ENCODE measurements at places on chromosomes 11 and 22.

DNA sequence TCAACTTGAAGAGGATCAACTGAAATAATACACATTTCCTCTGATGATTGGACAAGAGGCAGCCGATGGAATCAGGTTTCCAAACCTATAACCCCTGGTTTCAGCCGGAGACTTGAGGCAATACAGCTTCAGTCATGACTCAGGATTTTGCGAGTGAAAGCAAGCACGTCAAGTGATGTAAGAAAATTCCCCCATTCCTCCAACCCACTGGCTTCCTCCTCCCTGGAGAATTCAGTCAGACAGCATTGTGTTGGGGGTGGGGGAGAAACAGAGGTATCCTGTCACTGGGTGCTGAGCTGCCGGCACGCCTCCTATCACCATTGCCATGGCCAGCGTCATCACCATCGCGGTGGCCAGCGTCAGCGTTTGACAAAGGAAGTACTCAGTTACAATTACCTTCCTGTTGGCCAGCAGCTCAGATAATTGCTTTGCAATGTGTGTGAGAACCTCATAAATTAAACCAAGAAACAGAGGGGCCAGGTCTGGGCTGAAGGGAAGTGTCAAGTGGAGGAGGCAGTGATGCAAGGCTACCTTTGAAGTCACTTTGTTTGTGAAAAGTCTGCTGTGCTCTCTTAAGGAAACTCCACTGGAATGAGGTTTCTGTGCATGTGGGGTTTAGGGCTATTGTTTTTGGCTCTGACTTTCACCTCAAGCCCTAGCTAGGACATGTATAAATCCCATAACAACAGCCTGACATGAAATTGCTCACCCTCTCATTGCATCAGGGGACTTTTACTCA, 50.2 kb downstream of the LIF start:
- DNase-seq = no peak

GRCh38 chr11:12088047-12088481, 22.3 kb upstream of the MICAL2 start:
- peak; percentile 9 for DNase-seq

GRCh38 chr11:4626207-4627099, 10.8 kb upstream of the OR51D1 start:
- peak; percentile 34 for DNase-seq

DNA sequence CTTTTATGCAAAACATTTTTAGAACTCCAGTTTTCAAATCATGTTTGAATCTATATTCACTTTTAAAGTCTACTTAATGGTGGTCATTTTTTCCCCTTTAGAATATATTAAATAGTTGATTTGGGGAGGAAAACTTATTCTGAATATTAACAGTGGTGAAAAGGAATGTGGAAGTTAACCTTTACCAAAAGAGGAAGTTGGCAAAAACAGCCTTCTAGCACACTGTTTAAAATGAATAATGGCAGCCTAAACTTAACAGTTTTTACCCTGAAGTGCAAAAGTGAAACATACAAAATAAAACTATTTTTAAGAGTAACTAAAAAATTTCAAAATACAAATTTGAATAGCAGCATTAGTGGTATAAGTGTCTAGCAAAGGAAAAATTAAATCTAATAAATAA, 86.4 kb downstream of the GRK3 start:
- no peak for DNase-seq

- DNase-seq = no peak
These were observed 735.6 kb downstream of the BRD1 start for GRCh38 chr22:49091917-49092545.

GRCh38 chr11:24588081-24588480, 91.2 kb downstream of the LUZP2 start:
- DNase-seq = no peak

DNA sequence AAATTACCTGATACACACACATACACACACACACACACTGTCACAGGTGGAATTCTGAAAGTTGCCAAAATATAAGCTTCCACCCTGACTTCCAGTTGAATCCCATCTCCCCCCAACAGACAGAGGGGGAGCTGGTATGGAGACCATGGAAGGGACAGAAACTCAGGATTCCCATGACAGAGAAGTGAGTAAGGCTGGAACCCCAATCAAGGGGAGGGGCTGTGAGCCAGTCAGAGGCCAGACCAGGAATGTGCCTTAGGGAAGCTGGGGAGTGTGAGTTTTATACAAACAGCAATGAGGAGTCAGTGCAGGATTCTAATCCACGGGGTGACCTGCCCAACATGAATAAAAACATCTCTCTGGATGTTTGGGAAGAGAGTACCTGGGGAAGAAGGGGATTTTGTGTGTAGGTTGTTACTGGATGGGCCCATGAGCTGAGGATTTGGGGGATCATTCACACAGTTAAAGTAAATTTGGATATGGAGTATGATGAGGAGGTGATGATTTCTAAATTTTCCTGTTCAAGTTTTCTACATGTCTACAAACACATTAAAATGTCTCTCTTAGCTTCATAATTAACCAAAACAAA, 38.7 kb upstream of the TOP3B start:
- no peak for DNase-seq

GRCh38 chr22:23168391-23169042, 11.8 kb upstream of the BCR start:
- no peak for DNase-seq

- DNase-seq = no peak
These were observed 3.1 kb downstream of the RPS19BP1 start for GRCh38 chr22:39529487-39529851.

DNA sequence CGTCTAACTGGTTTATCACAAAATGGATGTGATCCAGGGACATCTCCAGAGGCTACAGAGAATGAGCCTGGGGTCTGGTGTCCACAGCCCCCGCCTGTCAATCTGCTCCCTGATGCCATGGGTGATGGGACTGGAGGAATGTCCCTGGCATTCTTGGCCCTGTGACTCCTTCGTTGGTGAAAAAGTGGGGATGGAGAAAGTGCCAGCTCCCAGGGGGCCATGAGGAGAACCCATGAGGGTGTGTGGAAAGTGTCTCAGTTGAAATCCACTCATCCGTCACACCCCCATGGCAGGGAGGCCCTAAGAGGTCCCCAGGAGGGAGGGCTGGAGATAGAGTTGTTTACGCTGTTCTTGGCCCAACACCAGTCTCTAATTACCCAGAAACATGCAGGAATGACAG, 322.0 kb downstream of the CTTN start:
- DNase-seq = no peak

GRCh38 chr22:36738416-36739020, 35.0 kb upstream of the CACNG2 start:
- DNase-seq = no peak

DNA sequence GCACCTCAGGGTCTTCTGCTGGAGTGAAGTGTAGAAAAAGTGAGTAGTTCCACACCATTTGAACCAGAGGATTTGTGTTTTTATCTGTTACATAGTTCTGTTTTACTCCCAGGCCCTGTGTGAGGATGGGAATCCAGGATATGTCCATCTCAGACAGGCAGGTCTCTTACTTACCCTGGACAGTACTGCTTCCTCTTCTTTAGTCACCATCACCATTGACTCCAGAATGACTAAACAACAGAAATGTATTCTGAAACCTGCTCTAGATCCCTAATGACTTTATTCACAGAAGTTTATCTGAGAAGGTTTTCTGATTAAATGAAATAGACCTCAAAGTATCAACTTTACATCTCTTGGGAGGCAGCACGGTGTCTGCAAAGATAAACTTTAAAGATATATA, 33.6 kb downstream of the CYP2R1 start:
- no peak for DNase-seq

DNA sequence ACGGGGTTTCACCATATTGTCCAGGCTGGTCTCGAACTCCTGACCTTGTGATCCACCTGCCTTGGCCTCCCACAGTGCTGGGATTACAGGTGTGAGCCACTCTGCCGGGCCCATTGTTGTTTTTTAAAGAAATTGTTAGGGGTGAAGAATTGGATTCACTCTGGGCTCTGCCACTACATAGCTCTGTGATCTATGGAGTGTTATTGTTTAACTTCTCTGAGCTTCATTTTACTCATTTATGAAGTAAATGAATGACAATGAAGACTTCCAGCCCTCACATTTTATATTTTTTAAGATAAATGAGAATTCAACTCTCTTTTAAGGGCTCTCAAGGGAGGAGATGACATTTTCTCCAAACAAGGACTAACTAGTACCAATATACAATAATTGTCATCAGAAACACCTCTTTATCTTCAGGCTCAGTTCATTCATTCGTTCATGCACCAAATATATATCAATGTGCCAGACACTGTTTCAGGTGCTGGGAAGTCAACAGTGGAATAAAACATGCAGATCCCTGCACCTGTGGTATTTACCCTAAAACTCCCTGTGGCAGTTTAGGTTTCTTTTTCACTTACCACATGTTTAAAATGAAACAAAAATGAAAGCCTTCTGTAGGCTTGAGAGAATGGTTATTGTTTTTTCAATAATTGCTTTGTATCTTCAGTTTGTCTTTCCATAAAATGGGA, 23.5 kb upstream of the GRAMD1B start:
- no peak for DNase-seq

DNA sequence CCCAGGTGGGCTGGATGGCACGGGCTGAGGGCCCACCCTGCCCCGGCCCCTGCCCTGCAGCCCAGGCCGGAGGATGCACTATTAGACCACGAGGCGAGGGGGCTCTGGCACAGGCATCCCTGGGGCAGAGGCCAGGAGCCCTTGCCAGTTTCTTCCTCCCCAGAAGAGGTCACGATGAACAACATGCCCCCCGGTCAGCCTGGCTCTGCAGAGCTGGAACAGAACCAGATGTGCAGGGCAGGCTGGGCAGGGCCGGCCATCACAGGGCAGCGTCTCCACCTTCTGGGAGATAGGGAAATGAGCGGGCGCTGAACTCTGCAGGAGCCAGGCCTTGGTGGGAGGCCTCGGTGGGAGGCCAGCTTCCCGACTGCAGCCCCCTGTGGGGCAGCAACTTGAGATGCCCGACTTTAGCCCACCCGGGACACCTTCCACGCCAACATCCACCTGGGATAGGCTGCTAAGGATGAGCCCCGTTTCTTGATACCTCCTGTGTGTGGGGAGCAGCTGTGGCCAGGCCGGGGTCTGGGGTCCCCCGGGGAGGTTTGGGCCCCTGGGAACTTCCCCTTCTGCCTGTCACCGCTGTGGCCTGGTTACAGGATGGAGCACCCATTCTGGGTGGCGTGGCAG, 21.8 kb upstream of the GNB1L start:
- no peak for DNase-seq

DNA sequence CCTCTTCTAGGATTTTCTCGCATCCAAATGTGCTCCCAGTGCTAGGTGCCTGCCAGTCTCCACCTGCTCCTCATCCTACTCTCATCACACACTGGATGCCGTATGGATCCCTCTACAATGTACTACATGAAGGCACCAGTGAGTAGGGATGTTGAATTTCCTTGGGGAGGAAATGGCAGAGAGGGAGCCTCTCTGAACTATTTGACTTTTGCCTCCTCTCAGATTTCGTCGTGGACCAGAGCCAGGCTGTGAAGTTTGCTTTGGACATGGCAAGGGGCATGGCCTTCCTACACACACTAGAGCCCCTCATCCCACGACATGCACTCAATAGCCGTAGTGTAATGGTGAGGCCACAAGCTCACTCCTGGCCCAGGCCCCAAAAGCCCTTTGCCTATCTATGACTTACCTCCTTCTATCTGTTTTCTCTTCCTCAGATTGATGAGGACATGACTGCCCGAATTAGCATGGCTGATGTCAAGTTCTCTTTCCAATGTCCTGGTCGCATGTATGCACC, 2.5 kb downstream of the TAF10 start:
- DNase-seq = no peak

DNA sequence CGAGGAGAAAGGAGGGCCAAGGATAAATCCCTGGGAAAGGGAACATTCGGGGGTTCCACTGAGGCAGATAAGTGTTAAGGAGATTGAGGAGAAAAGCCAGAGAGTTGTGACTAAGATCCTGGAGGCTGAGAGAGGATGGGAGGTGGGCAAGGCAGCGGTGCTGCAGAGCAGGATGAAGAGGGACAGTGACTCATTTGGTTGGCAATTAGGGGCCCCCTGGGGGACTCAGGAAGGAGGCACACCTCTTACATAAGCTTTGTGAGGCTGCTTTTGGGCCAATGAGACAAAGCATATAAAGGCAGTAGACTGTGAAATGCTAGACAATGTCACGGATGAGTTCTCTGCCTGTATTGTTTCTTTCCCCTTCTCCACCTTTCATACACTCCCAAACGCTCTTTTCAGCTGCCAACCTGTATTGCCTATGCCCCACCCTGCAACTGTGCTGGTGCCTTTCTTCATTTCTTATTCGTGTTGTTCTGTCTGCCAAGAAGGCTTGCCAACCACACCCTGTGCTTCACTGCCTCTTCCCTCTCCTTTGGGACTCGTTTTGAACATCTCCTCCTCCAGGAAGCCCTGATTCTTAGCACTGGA, 246.8 kb upstream of the KIRREL3 start:
- no peak for DNase-seq

DNA sequence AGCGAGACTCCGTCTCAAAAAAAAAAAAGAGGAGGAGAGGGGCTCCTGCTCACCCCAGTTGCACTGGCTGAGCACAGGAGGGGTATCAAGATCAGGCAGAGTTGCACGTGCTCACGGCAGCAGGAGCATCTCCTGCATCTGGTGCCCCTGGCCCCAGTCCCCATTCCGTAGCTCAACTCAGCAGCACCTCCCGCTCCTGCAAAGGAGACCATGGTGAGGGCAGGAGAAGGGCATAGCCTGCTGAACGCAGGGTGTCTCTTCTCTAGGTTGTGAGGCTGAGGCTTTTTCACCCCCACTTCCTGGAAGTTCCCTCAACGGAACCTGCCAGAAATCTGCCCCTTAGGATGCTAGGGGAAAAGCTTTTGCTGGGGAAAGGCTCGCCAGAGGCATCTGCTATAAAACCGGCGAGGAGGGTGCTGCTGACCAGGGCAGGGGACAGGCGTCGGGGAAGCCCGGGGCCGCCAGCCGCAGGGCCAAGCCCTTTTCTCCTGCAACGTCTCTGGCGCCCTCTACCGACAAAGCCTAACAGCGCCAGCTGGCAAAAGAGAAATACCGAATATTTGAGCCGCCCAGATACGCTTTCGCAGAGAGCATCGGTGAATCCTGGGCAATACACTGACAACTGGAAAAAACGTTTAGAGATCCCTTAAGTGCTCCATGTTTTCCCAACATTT, 1.0 kb upstream of the PPP6R2 start:
- DNase-seq = peak; percentile 93

GRCh38 chr11:116589402-116589801, 183.4 kb downstream of the BUD13 start:
- no peak for DNase-seq

GRCh38 chr11:131897956-131898355, 527.5 kb downstream of the NTM start:
- DNase-seq = no peak

DNA sequence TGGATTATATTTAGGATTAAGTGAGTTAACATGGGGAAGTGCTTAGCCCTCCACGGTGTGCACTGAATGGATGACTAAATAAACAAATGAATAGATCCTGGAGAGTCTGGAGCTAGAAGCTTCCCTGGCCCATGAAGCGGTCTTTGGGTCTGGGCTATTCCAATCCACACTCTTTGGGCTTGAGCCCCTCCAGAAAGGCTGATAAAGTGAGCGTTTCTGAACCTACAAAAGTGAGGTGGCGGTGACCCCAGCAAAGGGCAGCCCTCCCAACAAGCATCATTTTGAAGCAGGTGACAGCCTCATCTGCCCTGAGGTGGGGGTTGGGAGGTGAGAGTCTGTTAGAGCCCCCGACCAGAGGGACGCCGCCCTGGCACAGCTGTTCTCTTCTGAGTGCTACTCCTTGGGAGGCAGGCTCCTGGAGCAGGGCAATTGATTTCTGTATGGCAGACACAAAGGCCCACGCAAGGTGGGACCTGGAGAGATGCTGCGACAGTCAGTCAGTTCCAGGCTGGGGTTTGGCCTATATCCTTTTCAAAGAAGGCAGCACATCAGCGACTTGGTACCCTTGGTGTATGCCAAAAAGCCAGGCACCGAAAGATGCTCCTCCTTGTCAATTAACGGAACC, 157.8 kb downstream of the CACNA1I start:
- no peak for DNase-seq

GRCh38 chr11:15539645-15540044, 424.9 kb downstream of the INSC start:
- DNase-seq = no peak

Data from CD4-positive, alpha-beta T cell treated with Interleukin-2 at 100 ng/mL for 4 hours (primary cell).